EH (cell line): ENCODE measurements at places on chromosomes 2 and 18.

GRCh38 chr2:201203916-201204654 is 21.1 kb downstream of the CASP10 start:
- DNase-seq, result peak; percentile 82

DNA sequence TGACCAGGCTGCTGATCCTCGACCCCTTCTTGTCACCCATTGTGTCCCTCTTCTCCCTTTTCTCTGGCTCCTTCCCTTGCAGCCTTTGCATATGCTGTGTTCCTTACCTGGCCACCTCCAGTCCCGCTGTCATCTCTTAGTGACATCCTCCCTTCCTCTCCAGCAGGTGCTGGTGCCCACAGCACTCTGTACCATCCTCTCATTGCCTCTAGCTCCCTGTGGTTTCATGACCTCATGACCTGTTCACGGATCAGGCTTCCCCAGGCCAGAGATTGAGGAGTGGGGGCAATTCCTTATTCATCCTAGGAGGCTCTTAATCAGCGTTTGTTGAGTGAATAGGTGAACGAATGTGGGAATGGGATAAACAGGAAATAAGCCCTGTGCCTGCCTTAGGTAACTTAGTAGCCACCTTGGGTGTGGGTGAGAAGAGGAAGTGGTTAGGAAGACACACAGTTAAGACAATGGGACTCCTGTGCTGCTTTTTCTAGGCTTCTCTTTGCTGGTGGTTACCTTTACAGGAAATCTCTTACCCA is 35.5 kb downstream of the ITGA6 start:
- DNase-seq, result no peak

DNA sequence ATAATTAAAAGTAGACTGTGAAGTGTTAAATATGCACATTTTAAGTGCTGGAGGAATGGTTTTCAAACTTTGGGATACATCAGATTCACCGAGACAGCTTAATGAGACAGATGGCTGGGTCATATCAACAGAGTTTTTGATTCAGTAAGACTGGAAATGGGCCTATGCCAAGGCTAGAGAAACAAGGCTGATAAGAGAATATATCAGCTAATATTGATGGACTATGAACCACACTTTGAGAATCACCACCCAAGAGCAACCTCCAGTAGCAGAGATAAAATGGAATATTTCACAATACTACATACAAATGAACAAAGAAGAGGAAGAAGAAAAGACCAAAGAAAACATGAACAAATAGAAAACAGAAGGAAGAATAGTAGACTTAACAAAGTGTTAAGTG is 450.2 kb upstream of the KLHL29 start:
- no peak for DNase-seq

DNA sequence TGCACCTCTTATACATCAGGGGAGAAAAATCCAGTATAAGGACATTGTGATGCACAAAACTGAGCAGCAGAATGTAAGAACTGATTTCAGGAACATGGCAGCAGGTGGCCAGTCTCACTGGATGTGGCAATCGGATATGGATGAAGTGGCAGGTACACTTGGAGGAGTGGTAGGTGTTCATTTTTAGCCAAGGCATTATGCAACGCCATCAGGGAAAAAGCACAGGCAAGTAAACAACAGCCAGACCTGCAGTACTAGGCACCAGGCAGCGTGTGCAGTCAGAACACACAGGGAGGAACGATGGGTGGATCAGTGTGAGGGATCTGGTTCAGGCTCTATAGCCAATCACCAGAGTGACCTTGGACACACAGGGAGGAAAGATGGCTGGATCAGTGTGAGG is 77.4 kb upstream of the GCFC2 start:
- DNase-seq, result no peak

- no peak for DNase-seq
These were observed 43.1 kb downstream of the MAP4K4 start for GRCh38 chr2:101740555-101740964.

DNA sequence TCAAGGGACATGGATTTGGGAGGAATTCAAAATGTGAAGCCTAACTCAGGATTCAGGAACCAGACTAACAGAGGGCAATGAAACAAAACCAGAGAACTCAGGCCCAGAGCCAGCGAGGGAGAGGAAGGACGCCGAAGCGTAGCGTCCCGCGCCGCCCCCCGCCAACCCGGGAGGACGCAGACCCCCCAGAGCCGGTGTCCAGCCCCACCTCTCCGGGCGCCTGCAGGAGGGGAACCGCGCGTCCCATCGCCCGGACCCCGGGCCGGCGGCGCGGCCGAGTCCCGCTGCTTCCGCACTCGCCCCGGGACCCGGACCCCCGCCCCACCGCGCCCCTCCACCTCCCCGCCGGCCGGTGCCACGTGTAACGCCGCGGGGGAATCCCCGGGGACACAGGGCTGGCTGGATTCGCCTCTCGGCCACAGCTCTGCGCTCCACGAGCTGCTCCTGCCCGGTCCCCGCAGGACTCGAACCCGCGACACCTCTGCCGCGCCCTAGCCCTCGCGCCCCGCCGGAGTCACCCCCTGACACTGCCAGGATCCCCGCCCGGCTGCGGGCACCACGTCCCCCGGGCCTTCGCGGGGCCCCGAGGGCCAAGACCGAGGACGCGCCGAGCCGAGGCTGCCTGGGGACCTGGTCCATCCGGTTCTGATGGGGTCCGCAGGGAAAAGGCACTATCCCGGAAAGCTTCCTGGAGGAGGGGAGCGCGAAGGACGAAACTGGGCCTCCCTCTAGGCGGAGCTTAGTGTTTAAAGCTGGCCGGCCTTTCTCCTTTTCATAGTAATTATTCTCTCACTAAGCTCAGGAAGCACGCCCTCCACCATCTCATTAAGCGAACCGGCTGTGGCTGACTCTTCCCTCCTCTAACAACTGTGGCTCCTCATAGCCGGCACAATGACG is 40.4 kb upstream of the FAM124B start:
- DNase-seq, result peak; percentile 40

GRCh38 chr2:97717613-97717995 is 4.2 kb downstream of the ZAP70 start:
- no peak for DNase-seq

GRCh38 chr18:73774811-73775509 is 372.7 kb downstream of the FBXO15 start:
- no peak for DNase-seq

DNA sequence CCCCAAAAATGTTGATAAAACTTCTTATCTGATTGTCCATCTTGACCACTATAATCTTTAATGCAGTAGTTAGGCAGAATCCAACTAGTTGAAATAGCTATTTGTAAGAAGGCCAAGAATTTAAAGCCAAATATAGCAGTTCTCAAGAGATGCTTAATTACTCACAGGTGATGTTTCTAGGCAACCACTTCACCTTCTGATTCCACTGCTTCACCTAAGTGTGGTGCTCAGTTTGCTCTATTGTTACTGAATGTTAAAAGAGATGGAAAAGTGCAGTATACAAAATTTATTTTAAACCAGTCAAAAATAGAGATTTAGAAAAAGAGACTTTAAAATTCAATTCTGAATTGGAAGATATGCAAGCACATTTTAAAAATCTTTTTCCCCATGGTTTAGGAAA is 539.4 kb downstream of the ZNF804A start:
- no peak for DNase-seq
